ENCODE measurements at places on chromosomes 3 and 15.
A peak's percentile ranks its signal among the peaks of the same experiment; 100 is the strongest.

GRCh38 chr15:28911310-28911931, 25.6 kb downstream of the APBA2 start:
- no peak for DNase-seq

DNA sequence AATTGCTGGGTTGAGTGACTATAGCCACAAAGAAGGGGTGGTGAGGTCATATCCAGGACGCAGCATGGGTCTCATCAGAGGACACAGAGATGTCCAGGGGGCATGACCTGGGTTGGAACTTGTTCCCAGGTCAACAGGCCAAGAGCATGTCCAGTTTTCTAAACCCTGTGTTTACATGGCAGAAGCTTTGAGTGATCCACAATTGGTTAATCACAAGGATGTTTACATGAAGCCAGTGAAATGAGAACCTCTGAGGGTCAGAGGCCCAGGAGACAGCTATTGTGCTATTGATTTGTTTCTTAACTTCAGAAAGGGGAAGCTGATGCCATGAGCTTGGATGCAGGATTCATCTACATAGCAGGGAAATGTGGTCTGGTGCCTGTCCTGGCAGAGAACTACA, 42.2 kb upstream of the TOPBP1 start:
- DNase-seq, result no peak

DNA sequence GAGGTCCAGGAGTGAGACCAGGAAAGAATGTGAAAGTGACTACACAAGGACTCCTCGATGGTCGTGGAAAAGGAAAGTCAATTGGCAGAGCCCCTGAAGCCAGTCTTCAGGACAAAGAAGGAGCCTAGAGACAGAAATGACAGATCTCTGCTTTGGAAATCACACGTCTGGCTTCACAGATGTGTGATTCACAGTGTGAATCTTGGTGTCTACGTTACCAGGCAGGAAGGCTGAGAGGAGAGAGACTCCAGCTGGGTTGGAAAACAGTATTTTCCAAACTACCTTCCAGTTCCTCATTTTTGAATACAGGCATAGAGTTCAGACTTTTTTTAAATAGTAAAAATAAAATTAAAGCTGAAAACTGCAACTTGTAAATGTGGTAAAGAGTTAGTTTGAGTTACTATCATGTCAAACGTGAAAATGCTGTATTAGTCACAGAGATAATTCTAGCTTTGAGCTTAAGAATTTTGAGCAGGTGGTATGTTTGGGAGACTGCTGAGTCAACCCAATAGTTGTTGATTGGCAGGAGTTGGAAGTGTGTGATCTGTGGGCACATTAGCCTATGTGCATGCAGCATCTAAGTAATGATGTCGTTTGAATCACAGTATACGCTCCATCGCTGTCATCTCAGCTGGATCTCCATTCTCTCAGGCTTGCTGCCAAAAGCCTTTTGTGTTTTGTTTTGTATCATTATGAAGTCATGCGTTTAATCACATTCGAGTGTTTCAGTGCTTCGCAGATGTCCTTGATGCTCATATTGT, 6.0 kb downstream of the CCR2 start:
- DNase-seq, result peak; percentile 83

GRCh38 chr3:49415931-49416601, 3.8 kb downstream of the TCTA start:
- DNase-seq, result no peak

- no peak for DNase-seq
Measured at GRCh38 chr15:78737187-78737820, 74.0 kb downstream of the ADAMTS7 start.

DNA sequence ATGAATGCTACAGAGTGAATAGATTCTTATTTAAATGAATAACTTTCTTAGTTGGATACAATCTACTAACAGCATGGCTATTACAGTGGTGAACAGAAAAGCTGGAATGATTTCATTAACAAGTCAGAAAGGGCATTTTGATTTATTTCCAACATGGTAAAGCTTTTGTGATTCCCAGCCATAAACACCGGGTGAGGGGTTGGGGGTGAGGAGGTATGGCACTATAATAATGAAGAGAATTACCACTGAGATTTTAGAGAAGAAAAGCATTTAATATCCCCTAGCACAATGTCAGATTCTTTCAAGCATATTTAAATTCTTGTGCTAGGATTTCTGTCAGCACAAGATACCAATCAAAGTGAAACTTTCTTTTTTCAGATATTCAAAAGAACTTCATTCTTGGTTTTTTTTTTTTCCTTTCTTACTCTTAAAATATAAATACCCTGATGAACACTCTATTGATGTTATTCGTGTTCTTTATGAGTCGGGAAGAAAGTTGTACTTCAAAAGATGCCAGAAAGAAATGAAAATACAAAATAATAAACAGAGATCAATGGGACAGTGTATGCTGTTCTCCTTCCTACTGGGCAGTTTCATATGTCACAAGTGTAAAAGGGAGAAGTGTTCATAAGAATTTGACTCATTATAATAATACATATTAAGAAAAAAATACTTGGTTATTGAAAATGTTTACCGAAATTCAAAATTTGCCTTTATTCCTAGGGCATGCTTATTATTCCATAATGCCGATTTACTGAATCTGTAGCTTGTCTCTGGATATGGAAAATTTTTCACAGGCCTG, 522.8 kb downstream of the CADM2 start:
- DNase-seq, result no peak

DNA sequence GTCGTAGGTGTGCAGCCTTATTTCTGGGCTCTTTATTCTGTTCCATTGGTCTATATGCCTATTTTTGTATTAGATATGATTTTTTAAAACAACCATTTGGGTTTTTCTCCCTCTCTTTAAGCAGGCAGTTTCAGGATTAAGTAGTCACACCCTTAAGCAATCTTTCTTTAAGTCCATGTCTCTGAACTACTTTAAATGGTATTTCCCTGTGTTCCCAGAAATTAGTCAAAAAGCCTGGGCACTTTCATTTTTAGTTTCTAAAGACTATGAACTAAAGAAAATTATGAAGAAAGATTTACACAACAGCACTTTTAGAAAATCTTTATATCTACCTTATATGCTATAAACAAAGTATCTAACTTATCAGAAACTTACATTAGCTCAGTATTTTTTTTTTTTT, 110.3 kb downstream of the FAIM start:
- DNase-seq, result no peak

- DNase-seq, result no peak
Measured at GRCh38 chr3:124923833-124924232, 10.7 kb downstream of the MUC13 start.

Data from COR-L47 (cell line).